ENCODE measurements at places on chromosomes 5 and 9. TPM values are rescaled to one million over a fixed set of nuclear protein-coding genes. Genes with fewer than 3 reads are reported as not detected.
A peak's percentile ranks its signal among the peaks of the same experiment; 100 is the strongest.

The SIMC1 gene
- 19.7 TPM for total RNA-seq

The MAPK9 gene
- 43.4 TPM for total RNA-seq

The GGTA1 gene
- total RNA-seq = not detected

The TMEM203 gene
- total RNA-seq = 45.0 TPM

The GPR150 gene
- not detected for total RNA-seq

The WDR36 gene
- 53.6 TPM for total RNA-seq

The CMBL gene
- total RNA-seq = 51.0 TPM

The GHR gene
- total RNA-seq = not detected

The ABLIM3 gene
- total RNA-seq = 14.3 TPM

DNA sequence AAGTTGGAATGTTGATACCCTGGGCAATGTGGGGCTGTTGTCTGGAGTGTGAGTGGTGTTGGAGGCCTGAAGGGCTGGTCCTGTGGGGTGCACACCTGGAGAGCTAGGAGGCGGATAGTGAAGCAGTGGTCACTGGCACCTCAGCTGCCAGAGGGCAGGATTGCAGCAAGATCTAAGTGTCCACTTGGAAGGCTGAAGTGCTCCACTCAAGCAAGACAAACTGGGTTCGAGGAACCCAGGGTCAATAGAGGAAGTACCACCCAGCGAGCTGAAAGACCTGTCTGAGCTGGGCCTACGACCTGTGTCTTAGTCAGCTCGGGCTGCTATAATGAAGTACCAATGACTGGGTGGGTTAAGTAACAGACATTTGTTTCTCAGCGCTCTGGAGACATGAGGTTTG lies 39.7 kb upstream of the TJP2 start:
- no peak overlapping the region for H3K4me3 ChIP-seq
- no peak overlapping the region for H3K27ac ChIP-seq
- no peak for DNase-seq

- DNase-seq = no peak
- no peak overlapping the region for H3K4me3 ChIP-seq
- H3K27ac ChIP-seq = no peak overlapping the region
- no peaks in the 10 kb centered on the region for H3K27me3 ChIP-seq
- H3K36me3 ChIP-seq = no peaks in the 10 kb centered on the region
- no peaks in the 10 kb centered on the region for H3K4me1 ChIP-seq
These were observed 60.1 kb upstream of the GNA14 start for GRCh38 chr9:77708064-77708815.

GRCh38 chr5:74679966-74680365 lies 5.1 kb upstream of the HEXB start:
- H3K4me1 ChIP-seq = peaks cover 11% of the 10 kb centered on the region
- H3K36me3 ChIP-seq = no peaks in the 10 kb centered on the region
- H3K27ac ChIP-seq = no peak overlapping the region
- H3K4me3 ChIP-seq = no peak overlapping the region
- H3K27me3 ChIP-seq = no peaks in the 10 kb centered on the region

GRCh38 chr9:14146201-14146874 lies 167.6 kb downstream of the NFIB start:
- H3K27me3 ChIP-seq = no peaks in the 10 kb centered on the region
- no peak for DNase-seq
- no peaks in the 10 kb centered on the region for H3K36me3 ChIP-seq
- H3K4me1 ChIP-seq = no peaks in the 10 kb centered on the region
- H3K27ac ChIP-seq = no peak overlapping the region

GRCh38 chr5:172223901-172224873 lies 30.2 kb downstream of the EFCAB9 start:
- no peaks in the 10 kb centered on the region for H3K4me1 ChIP-seq
- H3K27me3 ChIP-seq = no peaks in the 10 kb centered on the region
- H3K36me3 ChIP-seq = peaks cover 9% of the 10 kb centered on the region
- H3K4me3 ChIP-seq = no peak overlapping the region
- DNase-seq = no peak

DNA sequence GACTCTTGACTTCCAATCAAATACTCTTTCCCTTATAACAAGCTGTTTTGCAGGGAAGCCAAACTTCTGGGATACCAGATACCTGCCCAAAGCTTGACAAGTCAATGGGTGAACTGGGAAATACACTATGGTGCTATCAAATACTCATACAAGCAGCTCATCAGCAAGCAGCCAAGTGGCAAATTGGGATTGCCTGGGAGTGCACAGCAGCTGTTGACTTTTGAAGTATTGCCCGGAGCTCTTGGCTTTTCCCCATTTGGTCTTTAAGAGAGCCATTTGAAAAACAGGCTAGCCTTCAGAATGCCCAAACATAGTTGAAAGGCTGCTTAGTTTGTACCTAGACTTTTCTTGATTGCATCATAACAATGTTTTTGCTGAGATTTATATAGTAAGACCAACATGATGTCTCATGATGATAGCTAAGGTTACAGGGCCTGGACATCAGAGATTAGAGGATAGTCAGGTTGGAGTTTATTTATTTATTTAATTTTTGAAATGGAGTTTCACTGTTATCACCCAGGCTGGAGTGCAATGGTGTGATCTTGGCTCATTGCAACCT lies 210.1 kb upstream of the ZNF608 start:
- H3K36me3 ChIP-seq = no peaks in the 10 kb centered on the region
- DNase-seq = no peak
- H3K27ac ChIP-seq = no peak overlapping the region
- no peaks in the 10 kb centered on the region for H3K27me3 ChIP-seq

GRCh38 chr5:534743-535671 lies 10.8 kb upstream of the SLC9A3 start:
- H3K27me3 ChIP-seq = peaks cover 10% of the 10 kb centered on the region
- H3K36me3 ChIP-seq = no peaks in the 10 kb centered on the region
- no peak overlapping the region for H3K4me3 ChIP-seq
- DNase-seq = no peak

DNA sequence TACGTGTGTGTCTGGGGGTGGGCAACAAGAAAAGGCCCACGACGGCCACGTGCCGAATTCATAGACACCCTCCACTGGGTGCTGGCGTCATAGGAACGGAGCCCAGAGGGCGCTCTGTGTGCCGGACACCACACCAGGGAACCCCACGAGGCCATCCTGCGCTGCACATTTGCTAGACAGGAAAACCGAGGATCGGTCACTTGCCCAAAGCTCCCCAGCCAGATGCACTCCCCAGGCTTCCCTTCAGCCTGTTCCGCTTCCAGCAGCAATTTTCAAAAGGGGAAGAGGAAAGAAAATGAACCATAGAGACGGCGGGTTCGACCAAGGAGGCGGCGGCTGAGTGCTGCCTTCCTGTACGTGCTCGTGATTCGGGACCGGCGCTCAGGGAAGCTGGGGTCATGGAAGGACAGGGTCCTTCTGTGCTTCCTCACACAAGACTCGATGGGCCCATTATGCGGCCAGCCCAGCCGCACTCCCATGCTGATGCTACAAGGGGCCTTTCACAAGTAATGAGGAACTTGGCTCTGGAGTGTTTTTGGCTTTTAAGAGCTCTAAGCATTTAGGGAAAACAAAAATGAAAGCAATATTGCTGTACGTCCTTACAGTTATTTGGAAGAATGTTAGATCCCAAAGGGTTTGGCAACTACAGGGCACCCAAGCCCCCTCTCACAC lies 124.6 kb upstream of the SARDH start:
- no peaks in the 10 kb centered on the region for H3K4me1 ChIP-seq
- no peaks in the 10 kb centered on the region for H3K36me3 ChIP-seq

- H3K4me3 ChIP-seq = no peak overlapping the region
- H3K4me1 ChIP-seq = no peaks in the 10 kb centered on the region
- H3K27me3 ChIP-seq = no peaks in the 10 kb centered on the region
- H3K36me3 ChIP-seq = no peaks in the 10 kb centered on the region
These were observed 223.4 kb downstream of the PARP8 start for GRCh38 chr5:50889790-50890189.

DNA sequence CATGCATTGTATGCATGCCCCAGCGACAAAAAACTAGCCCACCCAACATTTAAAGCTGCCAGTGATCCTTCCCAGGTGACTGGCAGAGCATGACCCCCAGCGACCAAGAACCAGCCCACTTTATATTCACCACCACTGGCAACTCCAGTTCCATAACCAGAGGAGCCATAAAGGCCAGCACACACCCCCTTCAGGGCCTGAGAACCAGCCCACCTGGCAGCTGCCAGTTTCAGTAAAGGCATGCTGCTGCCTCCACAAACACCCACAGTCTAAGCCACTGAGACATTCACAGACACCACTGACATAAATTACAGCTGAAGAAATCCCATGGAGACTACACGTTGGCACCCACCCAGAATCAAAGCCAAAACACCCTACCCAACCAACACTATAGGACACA lies 46.9 kb upstream of the RGS7BP start:
- no peaks in the 10 kb centered on the region for H3K36me3 ChIP-seq
- no peak for DNase-seq
- H3K4me1 ChIP-seq = no peaks in the 10 kb centered on the region
- H3K27me3 ChIP-seq = no peaks in the 10 kb centered on the region

GRCh38 chr5:53930457-53930856 lies 370.0 kb downstream of the NDUFS4 start:
- no peak overlapping the region for H3K4me3 ChIP-seq
- H3K4me1 ChIP-seq = no peaks in the 10 kb centered on the region
- no peaks in the 10 kb centered on the region for H3K27me3 ChIP-seq
- no peak overlapping the region for H3K27ac ChIP-seq
- no peak for DNase-seq

DNA sequence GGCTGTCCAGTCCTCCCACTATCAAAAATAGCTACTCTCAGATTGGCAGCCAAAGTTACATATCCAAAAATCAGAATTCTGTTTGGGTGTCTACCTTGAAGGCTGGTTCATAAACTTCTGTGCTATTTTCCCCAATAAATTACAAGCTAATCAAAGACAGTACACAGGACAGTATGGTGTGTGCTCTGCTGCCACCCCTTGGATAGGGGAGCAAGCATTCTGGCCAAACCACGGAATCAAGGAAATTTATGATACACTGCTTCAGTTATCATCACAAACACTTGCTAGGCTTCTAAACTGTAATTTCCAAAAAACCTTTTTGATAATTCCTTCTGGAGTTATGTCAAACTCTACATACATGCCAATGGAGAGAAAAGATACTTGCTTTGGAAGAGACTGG lies 15.9 kb downstream of the ETF1 start:
- H3K27me3 ChIP-seq = no peaks in the 10 kb centered on the region
- H3K36me3 ChIP-seq = peaks cover 3% of the 10 kb centered on the region
- H3K4me1 ChIP-seq = 0 out of 2 replicates have a peak, but pooled peaks cover 3% of the 10 kb centered on the region

- no peaks in the 10 kb centered on the region for H3K36me3 ChIP-seq
- H3K27ac ChIP-seq = no peak overlapping the region
- H3K4me3 ChIP-seq = no peak overlapping the region
- no peaks in the 10 kb centered on the region for H3K4me1 ChIP-seq
- DNase-seq = no peak
- H3K27me3 ChIP-seq = no peaks in the 10 kb centered on the region
These were observed 7.5 kb upstream of the HABP4 start for GRCh38 chr9:96442491-96442890.

- H3K4me3 ChIP-seq = no peak overlapping the region
- no peak for DNase-seq
- no peaks in the 10 kb centered on the region for H3K4me1 ChIP-seq
These were observed 29.5 kb downstream of the PLEKHG4B start for GRCh38 chr5:121432-121831.

- peak overlapping the region; percentile 43 for H3K27ac ChIP-seq
- DNase-seq = no peak
- H3K4me3 ChIP-seq = no peak overlapping the region
- peaks cover 54% of the 10 kb centered on the region for H3K4me1 ChIP-seq
- no peaks in the 10 kb centered on the region for H3K27me3 ChIP-seq
These were observed 63.7 kb downstream of the SHOC1 start for GRCh38 chr9:111730937-111731567.
